ENCODE measurements at places on chromosomes 2 and 18. TPM values are rescaled to one million over a fixed set of nuclear protein-coding genes. Genes with fewer than 3 reads are reported as not detected.

GRCh38 chr18:40148960-40149359 is 1806.1 kb upstream of the PIK3C3 start:
- no peaks in the 10 kb centered on the region for H3K4me1 ChIP-seq
- no peak overlapping the region for H3K27ac ChIP-seq
- DNase-seq = no peak
- no peaks in the 10 kb centered on the region for H3K36me3 ChIP-seq
- no peaks in the 10 kb centered on the region for H3K27me3 ChIP-seq

GRCh38 chr2:196131384-196131937 is 39.9 kb downstream of the STK17B start:
- peak; percentile 52 for DNase-seq
- H3K4me3 ChIP-seq = peak overlapping the region; percentile 25
- H3K36me3 ChIP-seq = peaks cover 73% of the 10 kb centered on the region
- peak overlapping the region; percentile 61 for H3K27ac ChIP-seq
- H3K27me3 ChIP-seq = no peaks in the 10 kb centered on the region

GRCh38 chr2:72293620-72294019 is 146.0 kb upstream of the CYP26B1 start:
- no peaks in the 10 kb centered on the region for H3K27me3 ChIP-seq
- no peak overlapping the region for H3K27ac ChIP-seq
- H3K4me1 ChIP-seq = peaks cover 2% of the 10 kb centered on the region
- DNase-seq = no peak

GRCh38 chr2:109407276-109408042 is 206.3 kb downstream of the SEPTIN10 start:
- no peak for DNase-seq
- H3K27ac ChIP-seq = no peak overlapping the region
- no peak overlapping the region for H3K4me3 ChIP-seq
- no peaks in the 10 kb centered on the region for H3K36me3 ChIP-seq
- peaks cover 16% of the 10 kb centered on the region for H3K4me1 ChIP-seq
- H3K27me3 ChIP-seq = no peaks in the 10 kb centered on the region

DNA sequence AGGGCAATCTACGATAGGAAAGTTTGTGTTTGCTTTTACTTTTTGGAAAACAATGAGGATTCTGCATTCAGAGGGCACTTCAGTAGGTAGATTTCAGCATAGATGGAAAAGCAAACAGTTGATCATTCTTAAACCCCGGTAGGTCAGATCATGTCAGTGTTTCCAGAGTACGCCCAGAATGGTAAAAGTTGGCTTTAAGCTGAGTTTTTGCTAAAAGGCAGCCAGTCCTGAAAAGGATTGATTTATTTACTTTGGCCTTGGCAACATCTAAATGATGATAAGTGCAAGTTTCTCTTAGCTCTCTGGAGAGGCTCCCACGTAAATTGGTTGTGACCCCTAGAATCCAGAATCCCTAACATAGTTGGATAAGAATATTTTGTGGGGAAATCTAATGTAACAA is 168.0 kb downstream of the DIS3L2 start:
- H3K36me3 ChIP-seq = peaks cover 15% of the 10 kb centered on the region
- no peak overlapping the region for H3K27ac ChIP-seq
- no peak overlapping the region for H3K4me3 ChIP-seq
- no peaks in the 10 kb centered on the region for H3K27me3 ChIP-seq
- DNase-seq = no peak
- peaks cover 4% of the 10 kb centered on the region for H3K4me1 ChIP-seq

DNA sequence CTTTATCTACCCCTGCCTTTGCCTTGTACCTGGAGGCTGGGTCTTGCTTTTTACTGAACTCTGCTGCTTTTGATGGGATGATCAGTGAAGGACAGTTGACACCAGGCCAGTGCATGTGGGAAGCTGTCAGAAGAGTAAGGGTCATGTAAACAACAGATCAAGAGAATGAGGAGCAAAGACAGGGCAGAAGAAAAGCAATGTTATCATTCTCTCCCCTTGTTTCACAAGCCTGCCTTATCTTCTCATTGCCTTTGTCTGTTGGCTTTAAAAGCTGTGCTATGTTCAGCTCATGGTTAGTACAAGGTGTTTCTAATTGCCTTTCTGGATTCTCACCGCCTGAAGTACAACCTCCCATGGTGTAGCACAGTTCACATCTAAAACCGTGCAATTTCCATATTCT is 27.6 kb downstream of the LYPD1 start:
- no peaks in the 10 kb centered on the region for H3K36me3 ChIP-seq
- no peak overlapping the region for H3K4me3 ChIP-seq
- no peak overlapping the region for H3K27ac ChIP-seq
- DNase-seq = no peak
- no peaks in the 10 kb centered on the region for H3K4me1 ChIP-seq
- H3K27me3 ChIP-seq = peaks cover 20% of the 10 kb centered on the region

DNA sequence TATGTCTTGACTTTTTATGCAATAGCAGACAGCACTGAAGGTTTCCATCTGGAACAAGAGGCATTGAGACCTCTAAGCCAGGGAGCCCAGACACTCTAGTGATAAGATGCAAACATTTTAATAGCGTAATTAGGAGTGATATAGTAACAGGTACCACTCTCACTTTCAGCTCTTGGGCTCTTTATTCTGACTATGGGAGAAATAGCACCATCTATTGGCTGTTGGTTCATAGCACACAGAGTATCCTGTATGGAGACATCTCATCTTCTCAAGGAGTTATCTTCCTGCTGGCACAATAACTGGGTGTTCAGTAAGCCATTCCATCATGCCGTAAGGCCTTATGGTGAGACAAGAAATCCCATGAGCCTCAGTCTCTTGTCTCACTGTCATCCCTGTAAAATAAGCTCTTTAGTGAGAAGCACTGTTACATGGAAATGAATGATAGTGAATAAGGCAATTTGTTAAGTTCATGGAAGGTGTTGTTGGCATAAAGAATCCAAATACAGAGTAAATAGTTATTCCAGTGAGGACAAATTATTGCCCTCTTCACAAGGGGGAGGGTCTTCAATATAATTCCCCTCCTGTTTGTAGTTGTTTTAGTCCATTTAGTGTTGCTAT is 48.3 kb downstream of the THUMPD2 start:
- peaks cover 4% of the 10 kb centered on the region for H3K4me1 ChIP-seq
- H3K27me3 ChIP-seq = no peaks in the 10 kb centered on the region
- no peak for DNase-seq
- peaks cover 39% of the 10 kb centered on the region for H3K36me3 ChIP-seq
- no peak overlapping the region for H3K27ac ChIP-seq

DNA sequence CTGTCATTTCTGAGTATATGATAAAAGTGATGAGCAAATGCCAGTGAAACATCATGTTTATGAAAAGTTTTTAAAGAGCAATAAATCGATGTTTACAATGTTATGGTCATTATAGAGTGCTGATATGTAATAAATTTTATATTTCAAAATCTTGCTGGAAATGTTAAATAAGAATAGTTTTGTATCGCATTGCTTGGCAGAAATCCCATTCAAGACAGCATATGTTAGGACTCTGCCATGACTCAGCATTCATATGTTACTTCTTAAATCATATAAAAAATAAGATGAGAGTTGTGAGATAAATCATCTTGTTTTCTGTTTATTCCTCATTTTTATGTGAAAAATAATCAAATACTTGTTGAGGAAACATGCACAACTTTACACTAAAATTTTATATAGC is 949.9 kb upstream of the NRXN1 start:
- no peaks in the 10 kb centered on the region for H3K36me3 ChIP-seq
- H3K27me3 ChIP-seq = no peaks in the 10 kb centered on the region
- H3K27ac ChIP-seq = no peak overlapping the region
- no peak overlapping the region for H3K4me3 ChIP-seq
- DNase-seq = no peak

- peaks cover 15% of the 10 kb centered on the region for H3K27me3 ChIP-seq
- no peak overlapping the region for H3K27ac ChIP-seq
- no peak for DNase-seq
- H3K4me1 ChIP-seq = peaks cover 14% of the 10 kb centered on the region
- no peak overlapping the region for H3K4me3 ChIP-seq
Measured at GRCh38 chr18:79385708-79386341, 9.9 kb upstream of the NFATC1 start.

DNA sequence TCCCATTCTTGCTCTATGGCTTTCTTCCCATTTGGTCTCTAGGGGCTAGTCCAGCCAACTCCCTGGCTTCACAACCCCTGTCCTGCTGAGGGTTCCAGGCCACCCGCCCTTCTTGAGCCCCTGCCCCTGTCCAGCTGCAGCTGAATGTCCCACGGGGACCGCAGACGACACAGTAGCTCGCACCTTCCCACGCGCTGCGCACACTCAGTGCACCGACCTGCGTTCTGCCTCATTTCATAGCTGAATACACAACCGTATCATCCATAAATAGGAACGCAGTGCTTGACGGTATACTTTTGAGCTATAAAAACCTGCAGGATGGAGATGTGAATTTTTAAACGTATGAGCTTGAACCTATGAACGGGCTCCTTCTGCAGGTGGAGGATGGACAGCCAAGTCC is 660.4 kb upstream of the SALL3 start:
- DNase-seq = no peak
- H3K27me3 ChIP-seq = peaks cover 8% of the 10 kb centered on the region
- H3K4me1 ChIP-seq = no peaks in the 10 kb centered on the region
- H3K4me3 ChIP-seq = no peak overlapping the region
- H3K27ac ChIP-seq = no peak overlapping the region

DNA sequence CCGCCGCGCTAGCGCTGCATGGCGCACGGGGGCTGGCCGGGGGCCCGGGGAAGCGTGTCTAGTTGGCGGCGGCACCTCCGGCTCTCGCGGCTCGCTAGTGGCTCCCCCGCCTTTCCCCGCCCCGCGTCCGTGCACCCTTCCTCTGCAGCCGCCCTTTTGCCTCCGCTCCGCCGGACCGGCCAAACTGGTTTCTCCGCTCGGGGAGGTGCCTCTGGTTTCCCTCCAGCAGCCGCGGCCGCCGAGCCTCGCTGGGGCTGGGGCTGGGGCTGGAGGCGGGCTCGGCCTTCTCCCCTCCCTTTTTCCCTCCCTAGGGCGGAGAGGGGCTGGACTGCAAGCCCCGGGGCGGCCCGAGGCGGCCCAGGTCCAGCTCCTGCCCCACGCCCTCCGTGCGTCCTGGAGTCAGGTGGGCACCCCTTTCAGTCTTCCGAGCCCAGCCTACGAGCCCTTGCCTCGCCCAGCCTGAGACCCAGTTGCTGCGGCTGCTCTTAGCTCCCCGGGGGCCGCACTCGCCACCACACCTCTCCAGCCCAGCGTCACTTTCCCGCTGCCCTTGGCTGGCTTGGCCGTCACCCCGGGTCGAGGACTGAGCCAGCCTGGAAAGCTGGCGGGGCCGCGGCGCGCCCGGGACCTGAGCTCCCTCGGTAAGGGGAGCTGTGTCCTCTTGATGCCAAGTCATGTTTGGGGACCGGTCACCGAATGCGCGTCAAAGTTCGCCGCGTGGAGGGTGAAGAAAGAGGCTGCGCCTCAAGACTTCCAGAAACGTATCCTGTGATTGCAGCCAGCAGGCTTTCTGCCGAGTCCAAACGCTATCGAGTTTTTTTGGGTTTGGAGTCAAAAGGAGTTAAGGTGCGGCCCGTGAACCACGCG is at the start of gene ATP8B1:
ATP8B1 (minus strand) TSS at position 213 of the 867 bp plus-strand sequence. CDS start 71,508 bp downstream, outside the sequence.
- no peak within 1 kb of the TSS for H3K27ac ChIP-seq
- peak within 1 kb of the TSS; percentile 81 for H3K4me3 ChIP-seq
- H3K27me3 ChIP-seq = peaks cover 77% of the 10 kb centered on the region
- H3K4me1 ChIP-seq = peaks cover 12% of the 10 kb centered on the region
- DNase-seq = peak; percentile 38

DNA sequence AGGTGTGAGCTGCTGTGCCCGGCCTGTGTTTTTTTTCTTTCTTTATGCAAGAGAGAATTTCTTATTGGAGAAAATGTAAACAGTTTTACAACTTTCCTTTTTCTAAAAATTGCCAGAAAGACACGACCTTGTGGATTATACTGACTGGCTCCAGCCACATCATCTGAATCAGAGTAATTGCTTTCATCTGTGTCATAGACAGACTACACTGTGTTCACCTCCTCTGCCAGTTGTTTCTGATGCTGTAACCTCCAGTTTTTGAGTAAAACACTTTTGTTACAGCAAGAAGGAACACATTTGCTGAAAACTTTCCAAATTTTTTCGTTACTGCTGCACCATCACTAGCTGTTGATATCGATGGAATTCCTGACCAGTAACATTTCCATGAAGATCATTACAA is 43.9 kb upstream of the PLEKHM3 start:
- peaks cover 7% of the 10 kb centered on the region for H3K27me3 ChIP-seq
- H3K4me1 ChIP-seq = no peaks in the 10 kb centered on the region
- no peaks in the 10 kb centered on the region for H3K36me3 ChIP-seq
- no peak overlapping the region for H3K27ac ChIP-seq
- DNase-seq = no peak

- H3K27ac ChIP-seq = no peak overlapping the region
- no peaks in the 10 kb centered on the region for H3K4me1 ChIP-seq
- no peak overlapping the region for H3K4me3 ChIP-seq
- H3K36me3 ChIP-seq = no peaks in the 10 kb centered on the region
Measured at GRCh38 chr2:225768741-225769140, 369.2 kb downstream of the NYAP2 start.

- no peaks in the 10 kb centered on the region for H3K36me3 ChIP-seq
- DNase-seq = no peak
- no peak overlapping the region for H3K4me3 ChIP-seq
- H3K27me3 ChIP-seq = peaks cover 17% of the 10 kb centered on the region
- H3K27ac ChIP-seq = no peak overlapping the region
Measured at GRCh38 chr2:45622336-45623075, 11.4 kb upstream of the SRBD1 start.

DNA sequence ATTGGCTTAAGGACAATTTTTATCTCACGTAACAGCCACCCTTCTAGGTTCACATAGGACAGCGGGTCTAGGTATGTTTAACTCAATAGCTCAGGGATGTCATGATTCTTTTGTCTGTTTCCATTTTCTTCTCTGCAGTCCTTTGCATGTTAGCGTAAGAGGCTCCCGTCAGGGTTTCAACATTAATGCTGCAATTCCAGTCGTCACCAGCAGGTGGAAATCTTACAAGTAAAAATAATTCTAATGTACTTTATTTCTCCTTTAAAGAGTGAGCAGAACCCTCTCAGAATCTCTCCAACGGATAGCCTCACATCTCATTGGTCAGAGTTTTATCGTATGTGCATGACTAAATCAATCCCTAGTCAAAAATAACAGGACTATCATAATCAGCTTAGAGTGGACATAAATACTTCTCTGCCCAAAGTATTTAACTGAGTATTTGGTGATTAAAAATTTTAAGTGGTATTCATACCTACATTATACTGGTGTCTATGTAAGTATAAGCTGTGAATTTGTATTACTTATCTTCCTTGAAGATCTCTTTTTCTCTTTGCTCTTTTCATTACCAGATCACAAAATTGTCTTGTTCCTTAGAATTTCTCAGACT is 487.2 kb upstream of the GCFC2 start:
- H3K4me3 ChIP-seq = no peak overlapping the region
- no peaks in the 10 kb centered on the region for H3K27me3 ChIP-seq
- H3K4me1 ChIP-seq = no peaks in the 10 kb centered on the region
- H3K36me3 ChIP-seq = no peaks in the 10 kb centered on the region
- no peak overlapping the region for H3K27ac ChIP-seq

- no peaks in the 10 kb centered on the region for H3K4me1 ChIP-seq
- peaks cover 8% of the 10 kb centered on the region for H3K36me3 ChIP-seq
- H3K27me3 ChIP-seq = peaks cover 10% of the 10 kb centered on the region
- H3K4me3 ChIP-seq = no peak overlapping the region
- H3K27ac ChIP-seq = no peak overlapping the region
- no peak for DNase-seq
Measured at GRCh38 chr2:38123911-38124310, 48.0 kb upstream of the CYP1B1 start.

- H3K36me3 ChIP-seq = no peaks in the 10 kb centered on the region
- H3K27me3 ChIP-seq = peaks cover 43% of the 10 kb centered on the region
- peaks cover 59% of the 10 kb centered on the region for H3K4me1 ChIP-seq
- no peak overlapping the region for H3K27ac ChIP-seq
Measured at GRCh38 chr2:8578335-8579244, 103.3 kb upstream of the ID2 start.

Gene PLCD4
- total RNA-seq = 0.22 TPM

Gene GNLY
- total RNA-seq = 2.1 TPM

Gene KRTCAP3
- 7.4 TPM for total RNA-seq

Gene GPR45
- not detected for total RNA-seq

Gene DUSP19
- total RNA-seq = 2.9 TPM

Gene MOCOS
- 0.14 TPM for total RNA-seq

Gene CABYR
- total RNA-seq = 1.6 TPM
